EL (cell line): ENCODE measurements at places on chromosomes 2 and 18.

- DNase-seq, result no peak
Observed at GRCh38 chr2:2527148-2527547, 196.1 kb upstream of the MYT1L start.

- no peak for DNase-seq
Observed at GRCh38 chr18:666177-666576, 8.7 kb downstream of the TYMS start.

DNA sequence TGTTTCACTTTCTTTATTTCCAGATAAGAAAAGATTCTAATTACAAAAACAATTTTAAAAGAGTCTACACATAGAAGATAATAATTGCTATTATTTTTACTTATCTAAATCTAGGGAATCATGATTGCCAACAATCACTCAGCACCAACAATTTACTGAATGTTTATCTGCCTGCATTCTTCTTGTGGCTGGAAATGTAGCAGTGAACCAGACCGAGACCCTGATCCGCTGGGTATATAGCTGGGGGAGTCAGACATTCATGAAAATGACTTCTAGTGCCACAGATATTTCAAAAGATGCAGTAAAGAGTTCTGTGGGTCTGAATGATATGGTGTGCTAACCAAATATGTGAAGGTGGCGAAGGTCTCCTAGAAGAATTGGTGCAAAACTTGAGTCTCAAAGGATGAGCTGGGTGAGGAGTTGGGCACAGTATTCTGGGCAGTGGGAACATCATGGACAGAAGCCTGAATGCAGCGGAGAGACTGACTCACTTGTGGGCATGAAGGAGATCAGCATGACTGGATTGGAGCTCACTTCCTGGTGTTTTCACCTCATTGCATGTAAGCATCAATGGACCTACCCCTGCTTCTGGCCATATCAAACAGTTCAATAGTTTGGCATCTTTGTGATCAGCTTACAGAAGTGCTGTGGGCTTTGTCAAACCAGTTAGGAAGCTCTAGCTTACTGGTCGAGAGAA is 26.1 kb upstream of the FN1 start:
- peak; percentile 59 for DNase-seq

DNA sequence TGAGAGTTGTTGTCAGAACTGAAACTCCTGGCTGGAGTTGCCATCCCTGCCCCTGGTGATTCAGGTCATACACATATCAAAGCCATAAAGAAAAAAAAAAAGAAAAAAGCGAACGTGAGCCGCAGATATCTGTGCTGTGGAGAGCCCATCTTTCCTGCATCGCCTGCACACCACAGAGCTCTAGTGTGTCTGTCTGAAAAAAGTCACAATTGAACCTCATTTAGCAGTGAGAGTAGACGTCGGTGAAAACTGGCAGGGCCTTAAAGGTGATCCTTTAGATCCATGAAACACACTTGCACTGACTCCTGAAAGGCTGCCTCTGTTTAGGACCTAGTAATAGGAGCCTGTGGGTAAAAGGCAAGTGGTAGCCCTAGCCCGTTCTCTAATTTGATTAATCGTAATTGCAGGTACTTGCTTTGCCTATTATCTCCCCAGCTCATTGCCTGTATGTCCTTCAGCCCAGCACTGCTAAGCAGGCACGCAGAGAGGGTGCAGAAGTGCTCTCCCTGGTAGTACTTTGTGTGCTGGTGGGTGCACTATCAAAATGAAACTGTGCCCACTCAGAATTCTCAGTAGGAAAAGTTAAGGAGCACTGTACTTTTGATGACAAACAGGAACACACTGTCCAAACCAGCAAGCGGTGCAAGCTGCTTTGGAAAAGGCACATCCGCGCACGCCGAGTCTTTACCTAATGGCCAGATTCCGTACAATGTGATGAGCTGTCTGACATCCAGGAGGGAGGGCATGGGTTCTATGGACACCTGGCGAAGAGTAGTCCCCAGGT is 103.5 kb upstream of the ASB18 start:
- DNase-seq, result no peak

DNA sequence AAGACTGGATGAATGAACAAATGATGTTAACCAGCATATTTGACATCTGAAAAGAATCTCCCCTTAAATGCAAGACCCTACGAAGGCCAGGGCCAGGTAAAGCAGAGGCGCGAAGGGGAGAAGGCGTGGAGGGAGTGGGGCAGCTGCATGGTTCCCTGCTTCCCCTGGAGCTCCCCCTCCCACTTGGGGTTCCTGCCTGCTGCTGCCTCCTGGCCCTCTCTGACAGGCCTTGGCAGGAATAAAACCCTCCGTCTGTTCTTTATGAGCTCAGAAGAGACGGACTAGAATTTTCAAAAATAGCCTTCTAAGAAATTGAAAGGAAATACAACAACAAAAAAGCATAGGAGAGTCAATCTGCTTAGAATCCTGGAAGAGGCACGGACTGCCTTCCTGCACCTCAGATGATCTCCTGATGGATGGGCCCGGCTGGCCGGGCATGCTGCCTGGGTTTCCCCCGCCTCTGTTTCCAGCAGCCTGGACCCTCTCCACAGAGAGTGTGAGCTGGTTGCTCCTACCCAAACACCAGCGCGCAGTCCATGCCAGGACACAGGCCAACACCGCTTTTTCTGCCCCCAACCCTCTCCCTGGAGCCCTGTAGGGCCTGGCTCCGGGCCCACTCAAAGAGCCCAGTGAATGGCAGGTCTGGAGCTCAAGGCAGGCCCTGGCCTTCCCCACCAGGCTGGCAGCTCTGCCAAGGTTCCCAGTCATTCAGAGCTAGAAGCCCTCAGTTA is 23.9 kb downstream of the CFAP65 start:
- DNase-seq, result no peak

GRCh38 chr18:47206945-47207637 is 30.9 kb upstream of the IER3IP1 start:
- no peak for DNase-seq

GRCh38 chr2:21754164-21754788 is 630.5 kb downstream of the TDRD15 start:
- DNase-seq, result no peak

DNA sequence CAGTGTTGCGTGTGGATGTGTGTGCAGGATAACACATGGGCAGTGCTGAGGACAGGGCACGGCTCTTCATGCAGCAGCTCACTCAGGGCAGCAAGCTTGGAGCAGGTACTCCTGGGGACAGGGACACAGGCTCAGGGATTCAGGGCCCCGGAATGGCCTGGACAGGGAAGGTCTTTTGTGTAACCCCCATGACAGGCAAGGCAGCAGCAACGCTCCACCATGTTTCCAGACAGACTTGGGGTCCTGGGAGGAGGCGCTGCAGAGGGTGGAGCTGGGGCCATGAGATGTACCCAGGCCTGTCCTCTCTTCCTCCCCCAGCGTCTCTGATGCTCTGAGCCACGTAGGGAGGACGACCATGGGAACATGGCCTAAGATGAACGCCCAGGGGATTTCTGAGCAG is 58.3 kb downstream of the ADNP2 start:
- no peak for DNase-seq

- DNase-seq, result peak; percentile 73
Observed at GRCh38 chr2:23283653-23284052, 101.3 kb upstream of the KLHL29 start.

DNA sequence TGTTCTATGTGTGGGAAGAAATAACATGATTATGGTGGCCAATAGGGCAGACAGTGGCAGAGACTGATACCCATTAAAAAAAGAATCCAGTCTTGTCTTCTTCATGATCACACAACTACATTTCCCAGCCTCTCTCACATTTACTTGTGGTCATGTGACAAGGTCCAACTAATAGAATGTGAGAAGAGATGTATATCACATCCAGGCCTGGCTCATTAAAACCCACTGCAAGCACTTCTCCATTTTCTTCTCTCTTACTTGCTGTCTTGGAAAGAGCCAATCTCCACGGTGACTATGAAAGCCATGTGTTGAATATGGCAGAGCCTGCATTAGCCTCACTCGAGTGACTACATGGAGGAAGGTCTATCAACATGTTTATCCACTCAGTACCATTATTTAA is 306.2 kb upstream of the ZEB2 start:
- DNase-seq, result no peak

GRCh38 chr18:21593540-21594257 is 6.8 kb downstream of the ESCO1 start:
- no peak for DNase-seq

DNA sequence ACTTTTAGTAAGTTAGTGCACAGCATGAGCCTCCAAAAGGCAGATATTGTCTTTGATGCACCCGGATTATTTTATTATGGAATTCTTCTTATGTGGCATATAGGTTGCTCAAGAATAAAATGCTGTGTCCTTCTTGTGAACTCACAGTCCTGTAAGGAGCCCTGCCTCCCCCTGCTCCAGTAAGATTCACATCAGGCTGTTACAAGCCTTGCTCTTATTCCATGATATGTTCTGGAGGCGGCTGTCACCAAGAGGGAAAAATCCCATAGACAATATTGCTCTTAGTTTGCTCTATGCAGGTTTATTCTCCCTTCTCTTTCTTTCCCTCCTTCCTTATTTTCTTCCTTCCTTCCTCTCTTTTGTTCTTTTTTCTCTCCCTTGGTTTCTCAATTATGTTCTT is 182.3 kb downstream of the MYT1L start:
- no peak for DNase-seq

DNA sequence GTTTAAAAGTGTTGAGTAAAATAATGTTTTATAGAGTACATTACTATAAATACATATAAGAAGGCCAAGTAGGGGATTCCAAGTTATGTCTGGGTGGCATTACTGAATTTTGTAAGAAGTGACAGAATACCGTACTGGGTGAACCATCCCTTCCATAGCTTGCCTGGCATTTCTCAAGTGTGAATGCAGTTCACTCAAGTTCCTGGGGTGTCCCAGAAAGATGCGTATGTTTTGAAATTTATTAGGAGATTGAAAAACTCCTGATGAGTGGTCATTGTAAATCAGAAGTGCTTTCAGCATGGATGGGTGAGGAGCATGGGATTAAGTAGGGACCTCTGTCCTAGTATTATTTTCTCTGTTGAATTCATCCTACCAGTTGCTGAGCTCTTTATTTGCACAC is 103.2 kb downstream of the VAPA start:
- DNase-seq, result peak; percentile 39

- no peak for DNase-seq
Observed at GRCh38 chr2:128687565-128687964, 368.9 kb upstream of the HS6ST1 start.

DNA sequence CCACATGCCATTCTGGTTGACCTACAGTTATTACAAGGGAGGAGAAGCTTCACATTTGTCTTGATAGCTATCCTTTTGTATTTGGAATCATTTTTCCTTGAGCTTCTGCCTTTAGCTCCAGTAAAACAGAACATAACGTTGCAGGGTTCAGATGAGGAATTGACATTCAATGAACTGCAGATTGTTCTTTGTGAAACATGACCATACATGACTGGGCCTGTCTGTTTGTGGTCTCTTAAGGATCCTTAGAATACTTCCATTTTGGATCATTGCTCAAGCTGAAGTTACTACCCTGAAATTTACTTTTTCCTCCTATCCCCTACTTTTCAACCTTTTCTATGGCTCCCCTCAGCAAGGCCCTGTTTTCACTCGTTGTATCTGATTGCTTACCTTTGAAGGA is 1281.7 kb upstream of the CELF4 start:
- no peak for DNase-seq

DNA sequence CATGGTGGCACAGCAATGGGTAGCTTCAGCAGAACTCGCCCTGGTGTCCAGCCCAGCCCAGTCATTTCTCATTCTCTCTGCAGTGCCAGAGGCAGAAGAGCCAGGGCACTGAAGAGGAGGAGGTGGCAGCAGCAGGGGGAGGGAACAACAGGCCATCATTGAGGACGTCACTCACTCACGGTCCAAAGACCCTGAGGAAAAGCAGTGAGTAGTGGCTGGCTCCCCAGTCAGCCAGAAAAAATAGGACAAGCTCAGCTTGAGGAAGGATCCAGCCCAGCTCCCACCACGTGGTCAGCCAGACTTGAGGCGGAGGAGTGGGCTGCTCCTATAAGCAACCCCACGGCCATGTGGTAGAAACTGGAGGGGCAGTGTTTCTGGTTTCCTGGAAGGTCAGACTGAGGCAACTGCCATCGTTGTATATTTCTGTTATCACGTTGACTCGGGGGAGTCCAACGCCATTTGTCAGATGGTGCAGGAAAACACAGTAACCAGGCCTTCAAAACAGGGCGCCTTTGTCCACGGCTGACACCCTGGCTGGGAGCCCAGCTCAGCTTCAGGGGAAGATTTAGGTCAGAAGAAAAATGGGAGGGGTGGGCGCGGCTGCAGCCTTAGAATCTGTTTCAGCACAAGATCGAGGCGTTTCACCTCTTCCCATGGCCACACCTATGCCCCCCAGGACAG is 19.0 kb upstream of the TMEM247 start:
- no peak for DNase-seq

DNA sequence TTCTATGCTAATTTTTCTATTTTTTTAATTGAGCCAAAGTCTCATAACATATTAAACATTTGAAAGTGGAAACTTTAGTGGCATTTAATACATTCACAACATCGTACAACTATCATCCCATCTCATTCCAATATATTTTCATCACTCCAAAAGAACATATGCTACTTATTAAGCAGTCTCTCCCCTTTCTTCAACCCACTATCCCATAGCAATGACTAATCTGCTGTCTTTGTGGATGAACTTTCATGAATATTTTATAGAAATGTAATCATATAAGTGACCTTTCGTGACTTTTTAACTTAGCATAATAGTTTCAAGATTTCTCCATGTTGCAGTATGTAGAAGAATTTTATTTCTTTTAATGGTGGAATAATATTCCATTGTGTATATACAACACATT is 90.3 kb downstream of the CCDC178 start:
- DNase-seq, result no peak

DNA sequence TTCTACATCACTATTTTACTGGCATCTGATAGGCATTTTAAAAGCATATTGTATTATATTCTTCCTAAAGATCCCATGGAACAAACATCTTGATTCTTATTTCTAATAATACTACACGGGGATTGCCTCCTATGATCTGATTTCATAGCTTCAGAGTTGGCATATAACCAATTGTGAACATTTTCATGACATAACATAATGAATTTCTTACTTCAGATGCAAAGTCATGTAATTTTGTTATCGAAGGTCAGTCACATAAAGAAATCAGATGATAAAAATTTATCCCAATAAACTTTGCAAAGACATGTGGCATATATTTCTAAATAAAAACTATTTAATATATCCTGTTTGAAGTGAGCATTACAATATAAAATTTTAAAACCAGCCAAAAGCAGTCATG is 93.3 kb downstream of the COL5A2 start:
- peak; percentile 30 for DNase-seq

DNA sequence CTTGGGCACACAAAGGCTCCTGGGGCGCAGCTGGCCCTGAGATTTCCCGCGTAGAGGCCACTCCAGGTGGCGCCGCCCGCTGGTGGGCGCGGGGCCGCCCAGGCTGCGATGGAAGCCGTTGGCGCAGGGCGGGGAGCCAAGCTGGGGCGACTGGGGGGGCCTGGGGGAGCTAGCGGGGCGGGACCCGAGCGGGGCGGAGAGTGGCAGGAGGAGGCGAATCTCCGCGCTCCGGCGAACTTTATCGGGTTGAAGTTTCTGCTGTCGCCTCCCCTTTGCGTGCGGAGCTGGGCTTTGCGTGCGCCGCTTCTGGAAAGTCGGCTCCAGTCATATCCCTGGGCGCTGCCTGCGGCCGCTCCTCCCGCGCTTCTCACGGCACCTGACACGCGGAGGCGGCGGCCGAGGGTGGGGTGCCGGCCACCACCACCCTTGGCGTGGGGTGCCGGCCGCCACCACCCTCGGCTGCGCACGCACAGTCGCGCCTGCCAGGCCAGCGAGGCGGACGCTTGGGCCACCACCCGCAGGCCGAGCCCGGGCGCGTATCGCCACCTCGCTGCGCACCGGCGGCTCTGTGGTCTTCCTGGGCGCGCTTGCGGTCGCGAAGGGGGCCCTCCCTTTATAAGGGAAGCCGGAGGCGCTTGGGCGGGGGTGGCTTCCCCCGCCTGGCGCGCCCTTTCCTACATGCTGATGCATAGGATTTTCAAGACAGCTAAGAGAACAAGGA is 919 bp upstream of the CYP1B1 start:
- DNase-seq, result peak; percentile 88
